ENCODE measurements at places on chromosomes 13 and 19.

DNA sequence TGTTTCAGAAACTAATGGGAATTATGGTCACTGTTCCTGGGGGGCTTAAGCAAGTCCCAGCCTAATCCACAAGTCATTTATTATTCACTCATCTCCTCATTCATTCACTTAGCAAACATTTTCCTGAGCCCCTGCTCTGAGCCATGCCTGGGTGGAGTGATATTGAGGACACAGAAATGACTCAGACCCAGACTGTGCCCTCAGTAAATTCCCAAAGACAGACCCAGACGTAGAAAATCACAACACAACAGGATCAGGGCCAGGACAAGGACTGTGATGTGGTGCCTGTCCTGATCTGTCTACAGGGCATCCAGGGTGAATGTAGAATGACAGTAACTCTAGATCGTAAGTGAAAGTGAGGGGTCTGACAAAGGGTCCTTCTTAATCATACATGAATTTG, 7.0 kb upstream of the SPACA6 start:
- no peak for DNase-seq

DNA sequence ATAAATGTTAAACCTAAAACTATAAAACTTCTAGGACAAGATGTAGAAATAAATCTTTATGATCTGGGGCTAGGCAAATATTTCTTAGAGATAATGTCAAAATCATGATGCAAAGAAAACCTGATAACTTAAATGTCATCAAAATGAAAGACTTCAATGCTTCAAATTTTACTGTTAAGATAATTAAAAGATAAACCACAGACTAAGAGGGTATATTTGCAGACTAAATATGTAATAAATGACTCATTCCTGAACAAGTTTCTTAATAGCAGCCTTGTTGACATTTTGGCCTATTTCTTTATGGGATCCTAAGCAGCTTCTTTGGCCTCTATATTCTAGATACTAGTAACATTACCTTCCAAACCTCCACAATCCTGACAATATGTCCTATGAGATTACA, 2878.3 kb upstream of the PCDH20 start:
- no peak for DNase-seq

DNA sequence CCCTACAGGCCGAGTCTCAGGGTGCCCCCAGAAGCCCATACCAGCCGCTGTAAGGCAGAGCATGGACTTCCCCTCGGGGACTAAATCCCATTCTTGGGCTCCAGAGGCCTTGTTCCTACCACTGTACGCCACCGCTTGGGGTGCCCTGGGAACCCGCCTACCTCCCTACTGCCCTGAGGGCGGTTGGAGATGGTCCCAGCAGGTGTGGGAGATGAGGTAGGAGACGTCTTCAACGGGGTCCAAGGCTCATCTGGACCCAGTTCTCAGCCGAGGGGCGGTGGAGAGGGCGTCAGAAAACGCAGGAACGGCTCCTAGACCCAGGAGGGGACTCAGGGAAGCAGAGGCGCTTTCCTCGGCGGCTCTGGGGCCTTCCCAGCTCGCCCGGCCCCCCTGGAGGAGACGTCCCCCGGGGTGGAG, 833 bp upstream of the ZIK1 start:
- DNase-seq: no peak

- no peak for DNase-seq
These were observed 14.5 kb upstream of the TPP2 start for GRCh38 chr13:102582256-102582655.

- no peak for DNase-seq
These were observed 3.9 kb downstream of the EEF1AKMT1 start for GRCh38 chr13:20769834-20770233.

- DNase-seq: no peak
These were observed 4.4 kb downstream of the HAS1 start for GRCh38 chr19:51719251-51719988.

DNA sequence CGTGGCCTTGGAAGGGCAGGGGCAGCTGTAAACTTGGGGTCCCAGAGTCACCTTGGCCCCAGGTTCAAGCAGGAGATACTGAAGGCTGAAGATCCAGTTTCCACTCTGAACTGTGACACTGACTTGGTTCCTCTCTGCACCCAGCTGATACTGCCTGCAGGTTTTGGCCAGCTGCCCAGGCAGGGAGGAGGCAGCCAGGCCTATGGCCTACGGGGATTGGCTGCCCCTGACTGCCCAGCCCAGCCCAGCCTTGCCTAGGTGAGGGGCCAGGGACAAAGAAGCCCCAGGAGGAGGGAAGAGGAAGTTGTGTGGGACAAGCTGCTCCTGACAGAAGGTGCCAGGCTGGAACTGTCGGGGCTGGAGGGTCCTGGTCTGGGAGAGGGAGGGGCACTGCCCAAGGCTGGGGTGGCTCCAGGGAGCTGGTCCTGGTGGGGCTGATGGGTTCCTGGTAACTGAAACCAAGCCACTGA, 51.7 kb upstream of the CYP4F8 start:
- no peak for DNase-seq

- no peak for DNase-seq
These were observed 86.3 kb downstream of the LRCH1 start for GRCh38 chr13:46639033-46639981.

DNA sequence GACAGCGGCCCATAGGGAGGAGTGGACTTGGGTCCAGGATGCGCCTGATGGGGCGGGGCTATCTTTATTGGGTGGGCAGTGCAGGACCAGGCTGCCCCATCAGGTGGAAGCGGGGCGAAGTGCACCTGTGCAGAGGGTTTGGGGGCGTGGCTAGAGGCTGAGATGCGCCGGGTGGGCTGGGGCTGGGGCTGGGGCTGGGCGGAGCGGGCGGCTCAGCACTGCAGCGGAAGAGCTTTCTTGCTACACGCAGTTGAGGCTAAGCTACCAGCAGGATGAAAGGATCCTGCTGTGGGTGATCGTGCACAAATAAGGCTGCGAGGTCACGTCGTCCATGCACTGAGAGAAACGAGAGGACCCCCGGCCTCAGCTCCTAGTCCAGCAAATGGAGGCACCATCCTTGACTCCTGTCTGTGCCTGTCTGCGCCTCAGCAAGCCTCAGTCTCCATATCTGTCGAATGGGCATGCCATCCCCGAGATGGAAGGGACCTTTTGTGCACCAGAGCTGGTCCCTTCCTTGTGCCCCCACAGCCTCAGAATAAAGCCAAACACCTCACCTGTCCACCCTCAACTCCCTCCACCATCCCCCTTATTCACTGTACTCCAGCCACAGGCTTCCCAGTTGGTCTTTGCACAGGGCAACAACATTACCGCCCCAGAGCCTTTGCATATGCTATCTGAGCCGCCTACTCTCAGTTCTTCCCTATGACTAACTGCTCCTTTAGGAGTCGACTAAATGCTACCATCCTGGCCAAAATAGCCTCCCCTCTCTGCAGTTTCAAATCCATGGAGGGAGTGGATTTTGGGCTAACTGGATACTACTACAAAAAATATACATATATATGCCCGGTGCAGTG, 21.0 kb upstream of the HOMER3 start:
- DNase-seq: no peak

DNA sequence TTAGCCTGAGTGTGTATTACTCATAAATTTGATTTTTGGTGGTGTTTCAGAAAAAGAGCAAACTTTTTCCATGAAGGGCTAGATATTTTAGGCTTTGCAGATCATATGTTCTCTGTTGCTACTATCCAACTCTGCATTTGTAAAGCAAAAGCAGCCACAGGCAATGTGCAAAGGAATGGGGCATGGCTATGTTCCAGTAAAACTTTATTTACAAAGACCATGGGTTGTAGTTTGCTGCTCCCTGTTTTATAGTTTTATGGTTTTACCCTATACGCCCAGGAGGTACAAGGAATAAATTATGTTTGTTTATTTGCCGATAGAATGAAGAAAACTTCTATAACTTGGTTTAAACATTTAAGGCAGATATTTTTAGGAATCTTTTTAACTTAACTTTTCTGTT, 23.6 kb downstream of the IFT88 start:
- DNase-seq: no peak

- DNase-seq: no peak
These were observed 7.6 kb downstream of the BCL3 start for GRCh38 chr19:44756089-44756562.

DNA sequence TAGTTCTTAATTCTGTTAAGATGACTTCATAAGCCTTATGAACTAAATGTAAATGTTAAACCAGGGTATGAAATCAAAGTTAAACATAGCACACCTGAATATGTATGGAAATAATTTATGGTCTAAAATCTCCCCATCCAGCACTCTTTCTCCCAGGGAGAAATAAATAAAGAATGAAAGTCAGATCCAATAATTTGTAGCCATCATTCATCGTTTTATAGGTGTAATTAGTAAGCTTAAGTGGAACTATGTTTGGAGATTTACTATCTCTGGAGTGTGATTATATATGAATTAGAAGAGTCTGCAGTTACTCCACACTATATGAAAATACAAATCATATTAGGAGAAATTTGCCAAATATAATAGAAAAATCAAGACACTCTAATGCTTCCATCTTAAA, 405.1 kb downstream of the DACH1 start:
- DNase-seq: no peak

GRCh38 chr19:2167896-2168618, 4.3 kb downstream of the DOT1L start:
- no peak for DNase-seq

DNA sequence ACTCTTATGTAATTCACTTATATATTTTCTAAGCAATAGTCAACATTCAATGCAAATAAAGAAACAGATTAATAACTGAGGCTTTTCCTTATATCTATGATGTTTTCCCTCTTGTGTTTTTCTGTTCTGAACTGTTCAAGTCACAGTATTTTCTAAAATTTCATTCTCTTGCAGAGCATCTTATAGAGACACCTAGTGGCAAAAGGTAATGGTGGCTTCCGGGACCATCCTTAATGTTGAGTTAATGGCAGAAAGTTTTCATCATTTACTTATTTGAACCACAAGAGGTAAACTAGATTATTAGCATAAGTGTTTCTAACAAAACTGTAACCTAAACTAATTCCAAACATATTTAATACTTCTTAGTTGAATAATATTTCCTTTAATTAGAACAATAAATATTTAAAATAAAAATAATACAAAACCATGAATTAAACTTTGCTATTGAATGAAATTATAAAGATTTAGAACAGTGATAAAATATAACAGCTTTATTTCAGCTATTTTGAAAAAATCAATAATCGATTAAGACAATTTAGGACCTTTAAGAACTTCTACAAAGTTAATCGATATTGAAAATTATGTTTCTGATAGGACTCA, 1.7 kb upstream of the SLITRK5 start:
- DNase-seq: no peak

DNA sequence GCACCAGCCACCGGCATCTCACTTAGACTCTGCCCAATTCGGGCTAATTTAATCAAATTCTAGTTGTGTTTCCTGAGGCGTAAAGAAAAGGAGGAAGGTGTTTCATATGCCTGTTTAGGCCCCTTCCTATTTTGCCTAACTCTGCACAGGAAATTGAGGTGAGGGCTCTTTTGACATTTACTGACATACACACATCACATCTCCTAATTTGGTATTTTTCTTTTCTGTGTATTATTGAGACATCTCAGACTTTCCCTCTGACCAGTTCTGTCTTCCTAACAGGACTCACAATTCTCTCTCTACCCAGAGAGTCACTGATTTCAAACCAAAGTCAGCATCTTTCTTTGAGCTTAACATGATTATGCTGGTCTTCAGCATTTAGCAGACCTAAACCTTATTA, 7.9 kb downstream of the CEACAM3 start:
- DNase-seq: no peak

- DNase-seq: peak; percentile 7
These were observed at the start of gene ARL11 for GRCh38 chr13:49627831-49628652. Gene ARL11 (plus strand): TSS chr13:49628507. CDS start chr13:49630448, 1,941 bp downstream.

- DNase-seq: peak; percentile 25
These were observed 746.6 kb downstream of the UQCRFS1 start for GRCh38 chr19:28466107-28467045.

- DNase-seq: no peak
These were observed 683.4 kb downstream of the PCDH9 start for GRCh38 chr13:66546534-66547379.

DNA sequence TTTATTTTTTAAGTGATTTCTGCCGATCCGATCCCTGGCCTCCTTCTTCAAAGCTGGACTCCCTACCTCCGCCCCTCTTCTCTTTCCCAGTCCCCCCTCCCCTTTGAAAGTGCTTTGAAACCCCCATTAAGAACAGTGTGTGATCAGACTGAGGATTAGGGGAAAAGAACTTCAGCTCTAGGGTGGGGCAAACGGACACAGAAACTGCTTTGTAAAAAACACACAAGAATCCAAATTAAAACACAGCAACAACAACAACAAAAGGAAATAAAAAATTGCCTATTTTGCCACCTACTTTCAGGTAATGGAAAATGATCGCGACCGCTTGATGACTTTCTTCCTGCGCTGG, 1.4 kb downstream of the SPRY2 start:
- no peak for DNase-seq

DNA sequence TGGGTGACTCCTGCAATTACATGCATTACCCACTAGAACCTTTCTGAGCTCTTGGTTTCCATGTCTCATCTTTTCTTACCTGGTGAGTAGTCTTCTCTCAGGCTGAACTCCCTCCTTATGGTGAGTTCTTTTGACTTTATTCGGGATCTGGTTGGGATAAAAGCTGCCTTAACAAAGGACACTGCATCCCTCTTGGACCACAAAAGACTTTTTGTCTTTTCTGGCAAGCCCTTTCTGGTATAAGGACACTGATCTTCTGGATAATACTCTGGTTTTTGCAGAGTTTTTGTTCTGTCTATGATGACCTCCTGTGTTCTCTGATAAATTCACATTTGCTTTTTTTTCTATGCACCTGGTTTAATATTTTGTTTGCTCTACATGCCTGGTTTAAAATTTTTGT, 66.7 kb downstream of the SLITRK1 start:
- no peak for DNase-seq

DNA sequence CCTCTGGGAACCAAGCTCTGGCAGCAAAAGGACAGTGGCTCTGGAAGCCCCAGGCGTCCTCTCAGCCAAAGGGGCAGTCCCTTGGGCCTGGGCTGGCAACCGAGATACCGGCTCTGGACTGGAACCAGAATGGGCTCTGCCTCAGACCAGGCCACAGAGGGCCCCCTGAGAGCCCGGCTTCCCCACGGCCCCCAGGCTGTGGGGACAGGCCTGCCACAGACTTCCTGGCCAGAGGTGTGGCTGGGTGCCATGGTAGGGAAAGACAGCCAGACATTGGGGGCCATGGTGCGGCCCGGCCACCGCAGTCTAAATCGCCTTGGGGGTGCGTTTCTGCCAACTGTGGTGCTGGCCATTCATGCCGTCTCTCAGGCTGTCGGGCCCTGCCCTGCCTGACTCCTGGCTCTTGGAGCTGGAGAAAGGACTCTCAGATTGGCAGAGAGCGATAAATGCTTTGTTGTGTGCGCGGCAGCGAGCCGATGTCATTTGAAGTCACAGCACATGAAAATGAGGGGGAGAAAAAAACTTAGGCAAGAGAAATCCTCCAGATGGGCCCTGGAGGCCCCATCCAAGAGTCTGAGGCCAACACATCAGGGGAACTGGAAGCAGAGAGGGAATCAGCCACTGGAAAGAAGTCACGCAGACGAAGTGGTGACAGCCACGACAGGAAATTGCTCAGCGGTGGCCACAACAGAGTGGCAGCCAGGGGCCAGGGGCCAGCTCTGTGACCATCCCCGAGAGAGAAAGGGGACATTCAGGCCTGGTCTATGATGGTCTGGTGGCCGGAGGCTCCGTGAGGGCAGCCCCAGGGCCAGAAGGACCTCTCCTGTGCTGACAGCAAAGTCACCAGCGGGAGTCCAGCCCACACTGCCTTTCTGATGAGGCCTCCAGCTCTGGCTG, 26.5 kb downstream of the SH3GL1 start:
- no peak for DNase-seq
